Left lobe of liver (tissue), 2 donors: ENCODE measurements at places on chromosomes 11 and 22.

- peak; percentile 26 for DNase-seq
Observed at GRCh38 chr22:49255741-49256318, 571.8 kb downstream of the BRD1 start.

- no peak for DNase-seq
Observed at GRCh38 chr11:61067782-61068446, 34.4 kb upstream of the CD5 start.

- DNase-seq, result no peak
Observed at GRCh38 chr11:25612806-25613205, 719.1 kb upstream of the ANO3 start.

- DNase-seq, result no peak
Observed at GRCh38 chr11:131666617-131667016, 296.2 kb downstream of the NTM start.

GRCh38 chr22:48204296-48204695 lies 1441.8 kb downstream of the TBC1D22A start:
- peak; percentile 11 for DNase-seq

DNA sequence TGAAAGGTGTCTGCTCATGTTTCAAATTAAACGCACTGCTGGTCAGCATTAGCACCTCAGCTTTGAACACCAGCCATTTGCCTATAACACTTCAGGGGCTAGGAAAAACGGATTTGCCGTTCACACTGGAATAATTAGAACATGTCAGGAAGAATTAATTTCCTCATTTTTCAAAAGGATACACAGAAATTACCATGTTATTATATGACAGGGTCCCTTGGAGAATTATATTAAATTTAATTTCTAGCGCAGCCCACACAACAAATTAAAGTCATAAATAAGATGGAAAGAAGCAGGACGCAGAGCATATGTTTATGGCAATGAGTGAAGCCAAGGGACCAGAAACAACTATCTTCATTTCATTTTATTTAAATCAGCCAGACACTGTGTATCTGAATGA lies 83.8 kb upstream of the SOX6 start:
- no peak for DNase-seq

DNA sequence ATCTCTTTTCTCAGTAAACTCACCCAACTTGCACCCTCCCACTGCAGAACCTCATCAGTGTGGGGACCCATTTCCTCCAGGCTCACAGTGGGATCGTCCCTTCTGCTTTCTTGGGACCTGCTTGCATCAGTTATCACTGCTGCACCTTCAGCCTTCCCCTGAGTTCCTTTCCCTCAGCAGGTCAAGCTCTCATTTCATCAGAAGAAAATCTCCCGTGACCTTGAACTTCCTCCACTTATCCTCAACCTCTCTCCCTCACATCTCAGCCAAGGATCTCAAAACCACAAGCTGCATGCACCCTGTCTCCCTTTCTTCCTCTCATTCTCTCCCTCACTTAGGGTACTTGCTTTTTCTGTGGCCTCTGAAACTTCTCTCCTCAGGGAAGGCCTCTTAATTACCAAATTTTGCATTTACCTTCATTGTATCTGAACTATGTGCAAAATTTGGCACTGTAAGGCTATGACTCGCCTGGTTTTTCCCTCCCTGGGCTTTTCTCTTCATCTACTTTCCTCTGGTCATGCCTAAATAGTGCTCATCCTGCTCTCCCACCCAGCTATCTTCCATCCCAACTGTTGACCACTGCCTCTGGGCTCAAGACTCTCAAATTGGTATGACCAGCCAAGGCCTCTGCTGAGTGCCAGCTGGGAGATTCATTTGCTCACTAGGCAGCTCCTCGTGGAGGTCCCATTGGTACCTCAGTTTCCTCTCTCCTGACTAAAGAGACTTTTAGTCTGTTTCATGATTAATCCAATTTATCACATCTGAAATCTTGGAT lies 2.7 kb upstream of the RCE1 start:
- DNase-seq, result no peak

GRCh38 chr11:64892411-64892831 lies 14.0 kb upstream of the EHD1 start:
- DNase-seq, result no peak

DNA sequence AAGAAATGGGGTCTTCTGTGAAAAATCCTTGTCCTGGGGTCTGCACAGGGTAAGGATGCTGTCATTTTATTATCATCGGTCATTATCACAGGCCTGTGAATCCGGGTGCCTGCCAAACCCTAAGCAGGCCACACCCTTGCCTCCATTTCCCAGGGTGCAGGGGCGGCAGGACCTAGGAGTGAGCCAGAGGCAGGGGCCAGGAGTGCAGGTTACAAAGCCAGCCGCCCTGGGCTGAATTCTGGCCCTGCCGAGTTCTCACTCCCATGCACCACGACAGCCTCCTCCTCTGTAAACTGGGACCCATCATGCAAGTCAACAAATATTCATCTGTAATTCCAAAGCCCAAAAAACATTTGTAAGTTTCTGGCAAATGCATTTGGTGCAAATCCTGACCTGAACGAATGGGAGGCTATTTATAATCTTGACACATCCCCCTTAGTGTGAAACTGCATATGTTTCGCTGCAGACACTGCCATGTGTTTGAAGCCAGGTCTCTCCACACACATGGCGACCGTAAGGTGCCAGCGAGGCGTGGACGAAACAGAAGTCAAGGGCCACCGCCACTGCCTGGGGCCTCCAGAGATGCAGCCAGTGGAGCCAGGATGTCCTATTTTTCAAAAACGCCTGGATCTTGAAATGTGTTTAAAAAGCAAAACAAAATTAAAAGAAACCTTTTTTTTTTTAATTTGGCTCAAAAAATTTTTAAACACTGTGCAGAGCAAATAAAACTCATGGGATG lies 6.7 kb downstream of the CD5 start:
- DNase-seq, result no peak

DNA sequence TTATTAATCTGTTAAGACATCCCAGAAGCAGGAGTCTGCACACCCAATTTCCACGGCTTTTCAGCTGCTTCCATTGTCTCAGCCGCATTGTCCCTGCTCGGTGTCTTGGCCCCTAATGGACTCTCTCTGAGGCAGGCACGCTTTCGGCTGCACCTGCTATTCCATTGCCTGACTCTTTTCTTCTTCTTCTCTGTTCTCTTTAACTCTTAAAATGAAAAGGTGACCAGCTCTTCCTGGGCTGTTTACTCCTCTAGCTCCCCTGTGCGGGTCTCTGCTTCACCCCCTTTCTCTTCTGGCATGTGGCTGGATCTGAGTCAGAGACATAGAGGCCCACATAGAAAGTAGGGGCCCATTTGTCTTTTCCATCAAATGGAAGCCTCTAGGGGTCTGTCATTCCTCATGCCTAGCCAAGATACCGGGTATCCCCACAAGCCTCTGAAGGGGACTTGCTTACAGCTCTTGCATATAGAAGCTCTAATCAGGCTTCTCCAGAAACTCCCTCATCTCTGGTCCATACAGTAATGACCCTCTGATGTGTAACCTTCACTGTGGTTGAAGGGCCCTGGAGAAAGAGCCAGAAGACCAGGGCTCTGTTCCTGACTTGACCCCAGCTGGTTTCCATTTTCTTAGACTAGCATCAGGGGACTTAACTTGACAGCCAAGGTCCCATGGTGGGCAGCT lies 243.9 kb downstream of the ST3GAL4 start:
- DNase-seq, result no peak

DNA sequence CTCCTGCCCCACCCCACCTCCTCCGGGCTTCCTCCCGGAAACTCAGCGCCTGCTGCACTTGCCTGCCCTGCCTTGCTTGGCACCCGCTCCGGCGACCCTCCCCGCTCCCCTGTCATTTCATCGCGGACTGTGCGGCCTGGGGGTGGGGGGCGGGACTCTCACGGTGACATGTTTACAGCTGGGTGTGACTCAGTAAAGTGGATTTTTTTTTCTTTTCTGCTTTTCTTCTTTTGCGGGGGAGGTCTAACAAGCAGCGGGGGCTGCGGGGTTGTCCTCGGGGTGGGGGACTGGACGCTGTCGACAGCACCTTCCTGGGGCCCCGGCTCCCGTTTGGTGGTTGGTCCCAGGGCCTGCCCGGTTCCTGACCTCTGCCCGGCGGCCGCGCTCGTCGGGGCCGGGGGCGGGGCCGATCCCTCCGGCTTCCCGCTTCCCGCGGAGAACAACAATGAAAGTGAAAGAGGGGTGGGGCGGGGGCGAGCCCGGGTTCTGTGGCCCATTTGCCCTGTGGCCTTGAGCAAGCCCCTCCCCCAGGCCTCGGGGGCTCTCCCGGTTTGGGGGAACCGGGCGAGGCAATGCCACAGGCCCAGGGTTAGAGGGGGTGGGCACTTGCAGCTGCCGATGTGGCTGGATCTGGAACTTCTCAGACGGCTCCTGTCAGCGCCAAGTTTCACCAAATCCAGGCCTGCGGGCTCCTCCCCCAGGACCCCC lies 975 bp upstream of the MDK start:
- DNase-seq, result peak; percentile 70

DNA sequence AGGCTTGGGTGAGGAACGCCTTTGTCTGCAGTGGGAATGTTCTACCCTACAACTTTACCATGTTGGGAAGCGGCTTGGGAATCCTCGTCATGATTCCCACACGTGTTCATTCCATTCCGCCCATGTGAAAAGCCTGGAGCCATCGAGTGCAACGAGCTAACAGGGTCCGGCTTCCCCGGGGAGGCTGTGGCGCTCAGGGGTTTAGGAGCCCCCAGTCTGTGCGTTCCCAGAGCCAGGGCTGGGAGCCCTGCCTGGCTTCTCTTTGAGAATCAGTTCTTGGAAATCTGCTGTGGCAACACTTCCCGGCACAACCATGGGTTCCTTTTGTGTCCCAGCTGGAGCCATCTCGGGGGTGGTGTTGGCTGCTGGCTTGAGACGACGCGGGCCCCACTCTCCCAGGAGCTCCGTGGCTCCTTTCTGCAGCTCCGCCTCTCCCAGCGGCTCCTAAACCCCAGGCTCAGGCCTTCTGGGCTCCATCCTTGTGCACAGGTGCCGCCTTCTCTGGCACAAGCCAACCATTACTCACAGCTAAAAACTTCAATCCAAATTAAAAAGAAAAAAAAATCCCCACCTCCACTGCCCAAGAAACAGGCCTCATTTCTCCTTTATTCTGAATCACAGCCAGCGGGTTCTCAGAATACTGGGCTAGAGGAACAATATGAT lies 18.7 kb upstream of the PPFIA1 start:
- DNase-seq, result no peak

- DNase-seq, result no peak
Observed at GRCh38 chr11:121567995-121568394, 115.2 kb upstream of the SORL1-AS1 start.

DNA sequence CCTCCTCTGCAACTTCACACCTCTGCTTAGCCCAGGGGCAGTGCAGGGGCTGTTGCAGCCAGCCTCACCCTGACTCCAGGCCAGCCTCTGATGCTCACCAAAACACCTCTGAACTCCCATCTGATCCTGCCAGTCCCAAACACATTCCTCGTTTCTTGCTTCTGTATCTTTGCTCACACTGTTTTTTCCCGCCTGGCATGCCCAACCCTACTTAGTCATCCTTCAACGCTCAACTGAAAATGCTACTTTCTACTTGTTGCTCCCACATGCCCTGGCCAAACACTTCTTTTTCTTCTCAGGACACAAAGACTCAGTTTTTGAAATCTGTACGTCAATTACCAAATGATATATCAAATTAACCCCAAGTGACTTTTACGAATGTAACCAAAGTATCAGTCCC lies 140.8 kb upstream of the ZBED5 start:
- DNase-seq, result no peak

- DNase-seq, result no peak
Observed at GRCh38 chr11:71444811-71445210, 3.4 kb downstream of the DHCR7 start.

DNA sequence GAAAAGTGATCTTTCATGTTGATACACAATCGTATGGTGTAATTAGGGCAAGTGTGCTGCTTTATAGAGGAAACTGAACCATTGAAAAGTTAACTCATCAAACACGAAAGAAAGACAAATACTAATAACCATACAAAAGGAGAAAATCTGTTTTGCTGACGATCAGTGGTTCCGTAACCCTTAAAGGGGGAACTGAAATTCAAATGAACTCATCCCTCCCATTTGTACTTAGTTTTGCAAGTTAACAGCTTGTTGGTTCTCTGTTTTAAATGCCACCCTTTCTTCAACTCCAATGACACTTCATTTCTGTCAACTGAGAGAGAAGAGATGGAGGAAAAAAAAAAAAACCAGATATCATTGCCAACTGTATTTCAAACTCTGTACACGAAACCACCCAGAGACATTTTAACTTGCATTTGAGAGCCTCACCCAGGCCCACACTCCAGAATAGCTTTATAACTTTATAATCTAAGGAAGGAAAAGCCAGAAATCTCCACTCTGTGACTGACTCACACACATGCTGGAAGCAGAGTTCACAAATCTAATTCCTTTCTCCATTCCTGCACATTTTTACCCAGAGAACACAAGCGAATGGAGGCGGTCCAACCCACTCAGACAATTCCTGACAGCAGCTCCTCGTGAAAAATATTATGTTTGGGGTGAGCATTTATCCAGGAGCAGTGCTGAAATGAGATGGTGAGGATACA lies 17.4 kb upstream of the CSNK2A3 start:
- no peak for DNase-seq

DNA sequence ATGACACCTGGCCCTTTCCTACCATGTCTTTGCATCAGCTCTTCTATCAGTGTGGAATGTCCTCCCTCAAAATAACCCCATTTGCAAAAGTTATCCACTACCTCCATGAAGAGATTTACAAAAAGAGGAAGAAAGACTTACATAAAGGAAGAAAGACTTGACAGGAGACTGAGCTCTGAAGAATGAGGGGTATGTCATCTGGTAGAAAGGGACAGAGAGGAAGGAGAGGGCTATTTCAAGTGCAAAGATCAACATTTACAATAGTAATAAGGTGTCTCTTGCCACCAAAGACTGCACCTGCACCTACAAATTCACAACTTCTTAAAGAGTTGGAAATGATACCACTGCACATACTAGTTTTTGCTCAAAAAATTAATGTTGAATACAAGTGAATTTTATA lies 18.2 kb downstream of the PAK1 start:
- no peak for DNase-seq

GRCh38 chr11:7673724-7674434 lies 579 bp upstream of the CYB5R2 start:
- DNase-seq, result no peak

DNA sequence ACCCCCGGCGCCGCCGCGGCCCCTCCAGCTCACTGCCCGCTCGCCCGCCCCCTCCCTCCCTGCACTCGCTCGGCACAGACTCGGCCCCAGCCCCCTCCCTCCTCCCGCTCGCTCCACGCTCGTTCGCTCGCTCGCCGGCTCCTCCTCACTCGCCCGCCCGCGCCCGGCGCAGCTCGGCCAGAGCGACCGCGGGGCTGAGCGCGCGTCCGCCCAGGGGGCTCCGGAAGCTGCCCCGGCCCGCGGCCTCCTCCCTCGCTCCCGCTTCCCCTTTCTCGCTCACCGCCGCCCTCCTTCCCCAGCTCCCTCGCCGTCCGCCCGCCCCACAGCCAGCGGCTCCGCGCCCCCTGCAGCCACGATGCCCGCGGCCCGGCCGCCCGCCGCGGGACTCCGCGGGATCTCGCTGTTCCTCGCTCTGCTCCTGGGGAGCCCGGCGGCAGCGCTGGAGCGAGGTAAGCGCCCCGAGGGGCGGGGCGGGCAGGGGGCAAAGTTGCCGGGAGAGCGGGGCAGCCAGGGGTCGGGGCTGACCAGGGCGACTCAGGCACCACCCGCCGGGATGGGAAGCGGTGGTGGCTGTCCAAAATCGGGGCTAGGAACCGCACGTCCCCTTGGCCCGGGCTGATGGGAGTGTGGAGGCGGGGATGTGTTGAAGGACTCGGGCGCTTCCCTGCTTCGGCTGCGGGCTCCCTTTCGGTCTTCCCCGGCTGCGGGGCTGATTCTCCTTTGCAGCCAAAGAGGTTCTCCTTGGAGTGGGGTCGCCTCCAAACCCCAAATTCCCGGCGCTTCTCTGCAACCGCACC lies at the start of gene SEZ6L:
Gene SEZ6L (plus strand): TSS at position 148 of the 797 bp plus-strand sequence. CDS start 208 bp downstream, at position 356.
- DNase-seq, result no peak

GRCh38 chr22:45058622-45058912 lies 48.8 kb upstream of the PHF21B start:
- no peak for DNase-seq
